Tibial nerve (tissue), 4 donors: ENCODE measurements at places on chromosomes 1 and 21.

GRCh38 chr1:65812065-65812464, 19.4 kb downstream of the PDE4B start:
- peak; percentile 16 for DNase-seq

DNA sequence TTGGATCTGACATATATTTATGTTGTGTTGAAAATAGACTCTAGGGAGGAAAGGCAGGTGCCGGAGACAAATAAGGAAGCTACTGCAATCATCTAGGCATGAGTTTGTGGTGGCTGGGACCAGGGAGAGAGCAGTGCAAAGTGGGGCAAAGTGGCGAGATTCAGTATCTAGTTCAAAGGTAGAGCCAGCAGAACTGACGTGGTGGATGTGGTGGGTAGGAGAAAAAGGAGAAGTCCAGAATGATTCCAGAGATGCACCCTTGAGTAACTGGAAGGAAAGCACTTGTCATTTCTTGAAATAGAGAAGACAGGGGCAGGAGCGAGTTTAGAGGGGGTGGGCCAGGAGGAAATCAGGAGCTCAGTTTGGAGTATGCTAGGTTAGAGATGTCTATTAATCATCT, 275.2 kb downstream of the KAZN start:
- DNase-seq, result no peak

- no peak for DNase-seq
Measured at GRCh38 chr1:160781914-160782689, 13.9 kb upstream of the LY9 start.

- no peak for DNase-seq
Measured at GRCh38 chr1:152699746-152700145, 1.6 kb downstream of the LCE2A start.
